ENCODE measurements at places on chromosomes 2 and 18.

- no peak for DNase-seq
Measured at GRCh38 chr2:224241001-224241400, 160.9 kb downstream of the FAM124B start.

GRCh38 chr18:23369266-23369665 is 83.8 kb upstream of the RIOK3 start:
- DNase-seq = no peak

- no peak for DNase-seq
Measured at GRCh38 chr2:174335988-174336500, 1.3 kb downstream of the SP9 start.

- no peak for DNase-seq
Measured at GRCh38 chr2:41771710-41772109, 276.1 kb upstream of the PKDCC start.

DNA sequence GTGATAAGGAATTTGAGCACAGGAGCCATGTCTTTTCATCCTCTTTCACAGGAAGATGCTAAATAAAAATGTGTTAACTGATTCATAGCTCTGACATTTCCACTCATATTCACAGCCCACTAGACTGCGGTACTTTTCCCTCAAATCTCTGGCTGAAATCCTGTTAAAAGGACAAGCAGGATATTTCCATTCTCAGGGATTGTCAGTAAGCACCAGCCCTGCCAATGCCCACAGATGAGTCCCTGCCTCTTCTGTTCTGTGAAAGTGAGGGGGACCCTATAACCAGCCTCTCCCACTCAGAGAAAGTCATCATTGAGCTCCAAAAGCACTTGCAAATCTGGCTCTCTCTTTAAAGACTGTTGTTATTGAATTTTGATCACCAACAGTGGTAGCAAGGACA is 440.5 kb downstream of the SETBP1 start:
- no peak for DNase-seq

GRCh38 chr2:101820519-101820918 is 123.0 kb downstream of the MAP4K4 start:
- DNase-seq = peak; percentile 19

DNA sequence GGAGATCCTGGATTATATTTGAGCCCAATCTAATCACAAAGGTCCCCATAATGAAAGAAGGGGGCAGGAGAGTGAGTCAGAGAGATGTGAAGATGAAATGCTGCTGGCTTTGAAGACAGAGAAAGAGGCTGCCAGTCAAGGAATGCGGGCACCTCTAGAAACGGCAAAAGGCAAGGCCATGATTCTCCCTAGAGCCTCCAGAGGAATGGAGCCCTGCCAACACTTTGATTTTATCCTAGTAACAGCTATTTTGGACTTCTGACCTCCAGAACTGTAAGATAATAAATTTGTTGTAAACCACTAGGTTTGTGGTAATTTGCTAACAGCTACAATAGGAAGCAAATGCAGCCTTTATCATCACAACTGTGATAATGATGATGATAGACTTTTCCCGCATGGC is 32.9 kb downstream of the LBH start:
- DNase-seq = no peak

GRCh38 chr2:47299555-47299954 is 103.4 kb upstream of the MSH2 start:
- DNase-seq = no peak

DNA sequence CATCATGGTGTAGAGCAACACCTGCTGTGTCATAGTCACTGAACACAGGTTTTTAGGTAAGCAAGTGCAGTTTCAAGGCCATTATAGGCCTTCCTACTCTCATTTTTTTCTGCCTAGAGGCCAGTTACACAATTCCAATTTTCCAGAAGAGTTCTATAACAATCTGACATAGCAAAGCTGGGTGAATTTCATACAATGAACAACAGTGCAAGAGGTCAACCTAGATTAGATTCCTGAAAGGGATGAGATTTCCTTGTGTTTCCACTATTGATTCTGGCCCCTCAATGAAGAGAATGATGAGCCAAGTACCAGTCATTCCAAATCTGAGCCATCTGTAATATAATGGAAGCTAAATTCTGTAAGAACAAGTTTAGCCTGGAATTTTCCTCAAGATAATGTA is 15.3 kb upstream of the CD28 start:
- no peak for DNase-seq

- DNase-seq = no peak
Measured at GRCh38 chr2:191544461-191545062, 133.4 kb upstream of the NABP1 start.

Measured in NCI-H187 (cell line).